ENCODE measurements at places on chromosomes 16 and 17.

GRCh38 chr16:52705122-52705521, 158.2 kb upstream of the TOX3 start:
- DNase-seq: no peak

DNA sequence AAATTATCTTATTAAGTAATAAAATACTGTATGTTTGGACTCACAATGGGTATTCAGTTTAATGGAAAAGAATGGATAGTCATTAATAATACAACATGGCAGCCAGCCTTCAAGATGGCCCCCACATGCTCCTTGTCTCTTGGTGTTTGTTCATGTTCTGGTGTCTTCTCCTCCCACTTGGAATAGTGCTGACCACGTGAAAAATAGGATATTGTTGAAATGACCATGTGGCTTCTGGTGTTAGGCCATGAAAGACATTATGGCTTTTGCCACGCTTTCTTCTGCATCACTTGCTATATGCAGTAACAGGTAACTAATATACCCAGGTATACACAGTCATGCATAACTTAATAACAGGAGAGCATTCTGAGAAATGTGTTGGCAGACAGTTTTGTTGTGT, 341.0 kb downstream of the KCNJ2 start:
- no peak for DNase-seq

- DNase-seq: no peak
These were observed 24.7 kb downstream of the DNAJC7 start for GRCh38 chr17:41992576-41992975.

DNA sequence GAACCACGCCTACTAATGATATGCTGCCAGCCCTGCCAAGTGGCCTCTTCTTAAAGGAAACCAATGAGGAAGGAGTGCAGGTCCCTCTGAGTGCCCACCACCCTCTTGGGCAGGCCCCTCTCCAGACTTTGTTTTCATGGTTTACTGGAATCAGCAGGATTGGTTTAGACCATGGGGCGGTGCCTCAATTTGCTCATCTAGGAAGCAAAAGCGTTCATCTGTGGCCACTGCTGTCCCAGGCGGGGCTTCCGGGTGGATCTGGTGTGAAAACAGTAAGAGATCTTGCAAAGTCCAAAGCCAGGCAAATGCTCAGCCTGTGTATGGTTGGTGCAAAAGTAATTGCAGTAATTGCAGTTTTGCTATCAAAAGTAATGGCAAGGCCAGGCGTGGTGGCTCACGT, 71.3 kb downstream of the AMFR start:
- no peak for DNase-seq

GRCh38 chr16:26736084-26736483, 330.6 kb upstream of the C16orf82 start:
- no peak for DNase-seq

DNA sequence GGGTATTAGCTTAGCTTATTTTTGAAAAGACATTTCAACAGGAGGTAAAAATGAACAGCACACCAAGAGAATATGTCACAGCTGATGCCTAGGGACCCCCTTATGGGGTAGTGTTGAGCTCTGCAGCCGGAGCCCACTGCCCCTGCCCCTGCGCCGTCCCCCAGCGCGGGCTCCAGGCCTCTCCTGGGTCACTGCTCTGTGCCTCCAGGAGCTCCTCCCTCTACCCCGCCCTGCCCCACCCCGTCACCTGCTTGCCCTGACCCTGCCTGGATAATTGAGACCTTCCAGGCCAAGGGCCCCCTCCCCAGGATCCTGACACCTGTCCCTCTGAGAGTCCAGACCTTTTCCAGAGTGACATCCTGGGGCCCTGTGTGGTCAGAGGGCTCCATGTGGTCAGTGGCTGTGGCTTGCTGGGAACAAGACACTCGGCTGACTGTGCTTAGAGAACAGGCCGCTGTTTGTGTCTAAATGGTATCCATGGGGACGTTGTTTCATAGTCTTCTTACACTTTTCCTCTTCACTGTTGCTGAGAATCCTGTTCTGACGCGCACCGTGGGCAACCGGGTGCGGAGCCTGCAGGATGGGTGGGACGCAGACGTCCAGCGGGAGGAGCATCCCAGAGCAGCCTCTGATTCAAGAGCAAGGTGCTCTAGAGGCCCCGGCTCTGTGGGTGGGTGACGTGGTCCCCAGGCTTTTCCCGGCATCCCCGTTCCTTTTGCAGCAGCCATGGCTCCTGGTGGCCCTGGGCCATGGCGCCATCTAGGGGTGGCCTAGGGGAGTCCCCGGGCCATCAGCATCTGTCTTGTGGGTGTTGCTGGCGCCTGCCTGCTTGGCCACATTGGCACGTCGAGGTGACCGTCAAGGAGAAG, 20.0 kb upstream of the WFIKKN1 start:
- DNase-seq: peak; percentile 58

DNA sequence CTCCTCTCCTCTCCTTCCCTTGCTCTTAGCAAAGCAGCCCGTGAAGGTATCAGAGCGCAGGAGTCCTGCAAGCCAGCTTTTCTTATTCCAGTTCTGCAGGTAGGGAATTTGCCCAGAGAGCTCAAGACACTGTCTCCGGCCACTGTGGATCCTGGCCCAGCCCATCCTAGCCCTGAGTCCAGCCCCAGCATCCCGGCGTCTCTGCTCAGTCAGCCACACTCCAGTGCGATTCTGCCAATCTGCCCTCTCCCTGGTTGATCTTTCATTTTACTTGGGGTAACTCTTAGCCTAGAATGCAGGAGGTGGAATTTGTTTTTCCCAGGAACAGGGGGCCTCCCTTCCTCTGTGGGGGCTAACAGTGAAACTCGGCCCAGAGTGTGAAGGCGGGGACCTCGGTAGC, 176.9 kb upstream of the GSE1 start:
- DNase-seq: no peak

DNA sequence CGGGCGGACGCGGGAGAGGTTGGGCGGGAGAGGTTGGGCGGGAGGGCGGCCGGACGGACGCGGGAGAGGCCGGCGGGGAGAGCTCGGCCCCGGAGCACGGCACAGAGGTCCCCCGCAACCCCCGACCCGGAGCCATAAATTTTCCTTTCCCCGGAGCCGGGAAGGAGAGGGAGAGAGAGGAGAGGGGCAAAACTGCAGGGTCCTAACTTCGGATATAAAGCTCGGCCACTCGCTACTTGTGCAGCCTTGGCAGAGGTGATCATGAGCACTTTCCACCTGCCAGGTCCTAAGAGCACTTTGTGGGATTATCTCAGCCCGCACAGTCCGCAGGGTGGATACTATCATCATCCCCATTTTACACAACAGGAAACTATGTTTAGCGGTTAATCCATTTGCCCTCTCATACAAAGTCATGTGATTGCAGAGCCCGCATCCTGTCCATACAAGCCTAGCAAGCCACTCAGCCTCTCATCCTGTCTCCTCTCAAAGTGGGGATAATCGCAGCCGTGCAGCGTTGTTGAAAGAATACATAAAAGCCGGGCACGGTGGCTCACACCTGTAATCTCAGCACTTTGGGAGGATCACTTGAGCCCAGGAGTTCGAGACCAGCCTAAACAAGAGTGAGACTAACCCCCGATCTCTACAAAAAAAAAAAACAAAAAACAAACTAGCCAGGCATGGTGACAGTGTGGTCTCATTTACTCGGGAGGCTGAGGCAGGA, 780 bp upstream of the DCAKD start:
- peak; percentile 29 for DNase-seq

DNA sequence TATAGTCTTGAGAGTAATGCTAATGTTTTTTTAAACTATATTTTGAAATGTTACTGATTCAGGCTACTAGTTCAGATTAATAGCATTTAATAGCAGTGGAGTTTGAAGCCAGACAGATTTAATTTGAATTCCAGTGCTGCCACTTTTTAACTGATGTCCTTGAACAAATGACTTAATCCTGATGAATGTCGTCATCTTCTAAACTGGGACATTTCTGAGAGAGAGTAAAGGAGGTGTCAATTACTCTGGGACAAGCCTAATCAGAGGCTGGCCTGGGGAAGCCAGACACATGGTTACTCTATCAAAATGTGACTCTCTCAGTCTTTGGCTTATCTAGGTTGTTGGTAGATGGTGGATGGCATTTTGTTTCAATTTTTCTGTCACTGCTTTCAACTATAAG, 246.7 kb downstream of the HS3ST3A1 start:
- no peak for DNase-seq

DNA sequence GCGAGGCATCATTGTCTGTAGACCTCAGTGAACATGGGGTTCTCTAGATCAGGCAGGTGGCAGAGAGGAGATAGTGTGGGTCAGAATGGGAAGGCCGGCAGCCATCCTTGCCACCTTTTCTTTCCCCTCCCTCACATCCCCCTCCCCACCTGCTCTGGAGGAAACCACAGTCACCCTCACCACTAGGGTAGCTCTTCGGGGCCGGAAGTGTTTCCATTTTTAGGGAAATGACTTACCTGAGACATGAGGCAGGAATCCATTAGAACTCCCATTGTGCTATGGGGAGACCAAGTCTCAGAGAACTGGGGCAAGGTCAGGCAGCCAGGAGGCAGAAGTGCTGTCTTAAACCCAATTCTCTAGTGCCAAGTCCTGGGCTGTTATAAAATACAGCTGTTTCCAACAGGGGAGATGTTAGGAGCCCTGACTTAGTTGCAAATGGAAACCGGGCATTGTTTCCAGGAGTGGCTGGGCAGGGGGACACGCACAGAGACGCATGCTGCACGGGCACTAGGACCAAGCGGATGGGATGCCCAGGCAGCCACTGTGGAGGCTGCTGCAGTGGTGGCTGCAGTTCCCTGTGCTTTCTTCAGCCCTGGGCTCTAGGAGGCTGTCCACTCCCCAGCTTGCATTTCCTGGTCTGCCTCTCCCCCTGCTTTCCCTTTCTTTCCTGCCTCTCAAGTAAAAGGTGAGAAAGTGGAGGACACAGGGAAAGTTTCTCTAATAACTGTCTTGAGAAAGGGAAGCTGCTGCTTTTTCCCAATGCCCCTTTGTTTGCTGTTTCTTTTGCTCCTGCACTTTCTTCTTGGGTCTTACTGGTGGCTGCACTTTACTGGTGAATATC, 2.8 kb downstream of the HAS3 start:
- DNase-seq: no peak

GRCh38 chr16:27723711-27724481, 174.0 kb downstream of the KATNIP start:
- DNase-seq: no peak

- no peak for DNase-seq
These were observed 22.0 kb upstream of the CPNE2 start for GRCh38 chr16:57070424-57070823.

GRCh38 chr16:89931305-89931896, 8.3 kb downstream of the TUBB3 start:
- no peak for DNase-seq

- DNase-seq: no peak
These were observed 18.8 kb downstream of the DHX38 start for GRCh38 chr16:72112452-72112792.

DNA sequence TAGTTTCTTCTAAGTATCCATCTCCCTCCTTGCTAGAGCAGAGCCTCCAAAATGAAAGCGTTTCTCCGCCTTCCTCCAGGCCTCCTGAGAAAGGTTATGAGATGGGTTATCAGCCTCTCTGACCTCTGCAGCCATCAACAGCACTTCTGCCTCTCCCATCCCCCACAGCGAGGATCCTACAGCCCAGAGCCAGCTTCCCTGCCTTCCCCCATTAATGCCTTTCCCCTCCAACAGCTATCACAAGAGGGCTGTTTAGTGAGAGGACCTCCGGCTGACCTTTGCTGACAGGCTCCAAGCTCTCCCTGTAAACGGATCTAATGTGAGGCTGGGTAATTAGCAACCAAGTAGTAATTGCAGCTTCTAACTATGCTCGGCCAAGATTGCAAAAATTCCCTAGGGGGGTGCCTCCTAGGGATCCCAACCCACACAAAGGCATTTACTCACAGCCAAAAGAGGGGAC, 55.8 kb downstream of the ZFHX3 start:
- no peak for DNase-seq

GRCh38 chr17:12994341-12995074, 23.3 kb downstream of the ELAC2 start:
- no peak for DNase-seq

DNA sequence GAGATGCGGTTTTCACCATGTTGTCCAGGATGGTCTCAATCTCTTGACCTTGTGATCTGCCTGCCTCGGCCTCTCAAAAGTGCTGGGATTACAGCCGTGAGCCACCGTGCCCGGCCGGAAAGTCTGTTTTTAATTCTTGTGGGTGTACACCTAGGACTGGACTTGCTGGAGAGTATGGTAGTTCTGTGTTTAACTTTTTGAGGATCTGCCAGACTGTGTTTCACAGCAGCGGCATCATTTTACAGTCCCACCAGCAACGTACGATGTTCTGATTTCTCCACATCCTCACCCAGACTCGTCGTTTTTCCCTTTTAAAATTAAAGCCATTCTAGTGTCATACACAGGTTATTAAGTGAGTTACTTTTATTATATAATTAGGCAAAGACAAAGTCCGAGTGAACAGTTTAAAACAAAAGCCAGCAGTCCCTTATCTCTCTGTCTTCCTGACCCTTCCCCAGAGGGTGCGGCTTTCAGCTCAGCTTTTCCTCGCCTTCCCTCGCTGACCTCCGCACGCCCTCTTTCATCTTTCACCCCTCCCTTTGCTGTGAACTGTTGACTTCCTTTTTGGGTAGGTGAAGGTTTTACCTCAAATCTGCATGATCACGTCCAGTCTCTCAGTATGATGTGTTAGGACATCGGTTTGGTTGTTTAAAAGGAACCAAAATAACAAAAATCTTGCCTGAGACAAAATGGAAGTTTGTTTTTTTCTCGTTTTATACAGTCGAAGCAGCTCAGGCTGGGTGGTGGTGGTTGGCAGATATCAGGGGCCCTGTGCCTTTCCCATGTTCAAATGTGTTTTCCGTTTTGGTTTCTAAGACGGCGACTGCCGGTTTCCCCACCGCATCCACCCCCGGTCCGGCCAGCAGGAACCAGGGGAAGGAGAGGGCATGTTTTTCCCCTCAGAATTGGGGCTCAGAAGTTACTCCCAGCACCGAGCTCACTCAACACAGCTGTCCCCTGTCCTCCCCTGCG, 18.0 kb downstream of the FAM234A start:
- no peak for DNase-seq

DNA sequence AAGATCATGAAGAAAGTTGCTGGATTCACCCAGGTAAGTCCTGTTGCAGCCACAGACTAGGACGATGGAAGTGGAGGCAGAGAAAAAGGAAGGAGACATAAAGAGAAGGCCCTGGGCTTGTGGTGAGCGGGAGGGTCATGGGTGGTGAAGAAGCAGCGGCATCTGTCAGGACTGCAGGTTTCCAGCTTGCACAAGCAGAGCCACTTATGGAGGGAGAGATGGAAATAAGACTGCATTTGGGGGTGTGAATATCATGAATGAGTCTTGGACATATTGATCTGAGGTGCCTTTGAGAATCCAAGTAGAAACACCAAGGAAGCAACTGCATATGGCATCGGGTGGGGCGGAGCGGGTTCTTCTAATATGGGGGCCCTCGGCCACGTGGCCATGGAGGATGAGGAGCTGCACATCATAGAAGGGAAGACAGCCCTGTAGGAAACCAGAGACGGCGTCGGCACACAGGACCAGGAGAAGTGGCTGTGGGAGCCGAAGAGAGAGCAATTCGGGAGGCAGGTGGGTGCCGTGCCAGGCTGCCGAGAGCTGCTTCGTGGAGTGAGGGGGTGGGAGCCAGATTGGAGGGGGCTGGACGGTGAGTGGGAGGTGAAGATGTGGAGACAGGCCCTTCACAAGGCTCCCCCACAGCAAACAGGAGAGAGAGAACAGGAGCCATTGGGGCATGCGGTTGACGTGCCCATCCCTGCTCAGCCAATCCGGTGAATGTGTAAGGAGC, 243.5 kb downstream of the GSG1L start:
- DNase-seq: no peak

- DNase-seq: no peak
These were observed 23.2 kb downstream of the NT5M start for GRCh38 chr17:17326275-17326875.

- DNase-seq: no peak
These were observed 144.7 kb upstream of the IRX3 start for GRCh38 chr16:54431041-54431996.
